Naive thymus-derived CD8-positive, alpha-beta T cell (primary cell): ENCODE measurements at places on chromosomes 16 and 17.

DNA sequence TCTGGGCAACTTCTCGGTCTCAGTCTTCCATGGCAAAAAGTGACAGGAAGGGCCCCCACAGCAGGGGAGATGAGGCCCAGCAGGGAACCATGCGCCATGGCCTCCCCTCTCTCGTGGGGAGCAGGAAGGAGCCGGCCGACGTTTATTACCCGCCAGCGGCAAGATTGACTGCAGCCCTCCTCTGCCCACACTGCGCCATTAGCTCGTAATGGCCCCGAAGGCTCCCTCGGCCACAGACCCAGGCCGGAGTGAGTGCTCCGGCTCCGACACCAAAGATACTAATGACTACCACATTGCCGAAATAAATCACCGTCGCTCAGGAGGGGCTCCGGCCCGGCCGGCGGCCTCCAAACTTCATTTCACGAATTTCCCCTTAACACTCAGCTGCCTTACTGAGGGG, 226.9 kb downstream of the C16orf78 start:
- DNase-seq = no peak

DNA sequence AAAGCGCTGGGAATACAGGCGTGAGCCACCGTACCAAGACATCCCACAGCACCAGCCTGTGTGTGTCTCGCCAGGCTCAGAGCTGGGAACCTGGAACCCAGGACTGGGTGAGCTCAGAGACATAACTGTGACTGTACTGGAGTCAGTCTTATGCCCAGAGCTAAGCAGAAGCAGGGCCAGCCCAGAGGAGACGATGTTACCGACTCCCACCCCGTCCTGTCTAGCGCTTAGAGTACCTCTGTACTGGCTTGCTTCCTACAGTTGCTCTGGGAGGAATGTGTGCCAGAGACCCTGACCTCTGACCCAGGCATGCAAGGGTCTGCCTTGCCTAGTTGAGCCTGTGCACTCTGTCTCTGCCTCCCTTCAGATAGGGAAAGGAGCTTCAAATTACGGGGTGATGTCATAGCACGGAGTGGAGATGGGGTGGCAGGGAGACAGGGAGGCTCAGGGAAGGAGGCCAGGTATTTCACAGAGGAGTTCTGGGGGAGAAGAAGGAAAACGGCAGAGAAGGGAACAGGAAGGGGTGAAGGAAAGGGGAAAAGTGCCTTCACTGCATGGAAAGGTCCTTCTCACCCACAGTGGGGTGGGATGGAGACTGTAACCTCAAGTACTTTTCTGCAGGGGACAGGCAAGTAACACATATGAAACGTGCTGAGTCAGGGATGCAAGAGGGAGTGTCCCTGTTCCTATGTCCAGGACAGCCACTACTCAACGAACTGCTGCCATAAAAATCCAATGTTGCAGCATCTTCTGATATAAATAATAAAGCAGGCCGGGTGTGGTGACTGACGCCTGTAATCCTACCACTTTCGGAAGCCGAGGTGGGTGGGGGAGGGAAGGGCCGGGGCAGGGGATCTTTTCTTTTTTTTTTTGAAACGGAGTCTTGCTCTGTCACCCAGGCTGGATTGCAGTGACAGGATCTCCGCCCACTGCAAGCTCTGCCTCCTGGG, 5.8 kb upstream of the ARMC5 start:
- DNase-seq = no peak

DNA sequence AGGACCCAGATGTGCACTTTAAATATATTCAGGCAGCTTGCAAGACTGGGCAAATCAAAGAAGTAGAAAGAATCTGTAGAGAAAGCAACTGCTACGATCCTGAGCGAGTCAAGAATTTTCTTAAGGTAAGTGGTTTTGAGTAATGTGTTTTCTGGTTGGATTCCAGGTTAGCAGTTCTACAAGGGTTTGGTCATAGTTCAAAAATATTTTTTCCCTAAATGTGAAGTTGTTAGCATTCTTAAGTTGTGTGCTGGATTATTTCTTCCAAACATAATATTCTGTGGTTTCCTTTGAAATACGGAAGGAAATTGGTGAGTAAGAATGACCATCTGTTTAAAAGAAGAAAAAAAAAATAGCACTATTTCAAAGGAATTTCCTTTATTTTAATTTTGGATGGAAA, 38.4 kb downstream of the PTRH2 start:
- no peak for DNase-seq

- DNase-seq = no peak
These were observed 15.7 kb upstream of the GFOD2 start for GRCh38 chr16:67734731-67735201.

DNA sequence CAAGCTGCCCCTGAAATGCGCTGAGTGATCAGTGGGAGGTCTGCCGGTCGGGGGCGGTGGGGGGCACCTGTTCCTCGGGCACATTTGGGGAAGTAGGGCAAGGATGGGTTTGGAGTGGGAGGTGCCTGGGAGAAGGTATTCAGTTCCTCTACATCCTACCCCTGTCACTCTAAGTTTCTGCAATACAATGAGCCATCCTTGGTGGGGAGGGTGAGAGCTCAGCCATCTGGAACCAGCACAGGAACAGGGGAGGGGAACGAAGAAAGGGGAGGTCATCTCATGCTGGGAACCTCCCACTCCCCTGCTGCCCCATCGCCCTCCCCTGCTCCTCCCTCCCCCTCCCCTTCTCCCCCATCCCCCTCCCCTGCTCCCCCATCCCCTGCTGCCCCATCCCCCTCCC, 4.2 kb downstream of the DPH1 start:
- DNase-seq = no peak

DNA sequence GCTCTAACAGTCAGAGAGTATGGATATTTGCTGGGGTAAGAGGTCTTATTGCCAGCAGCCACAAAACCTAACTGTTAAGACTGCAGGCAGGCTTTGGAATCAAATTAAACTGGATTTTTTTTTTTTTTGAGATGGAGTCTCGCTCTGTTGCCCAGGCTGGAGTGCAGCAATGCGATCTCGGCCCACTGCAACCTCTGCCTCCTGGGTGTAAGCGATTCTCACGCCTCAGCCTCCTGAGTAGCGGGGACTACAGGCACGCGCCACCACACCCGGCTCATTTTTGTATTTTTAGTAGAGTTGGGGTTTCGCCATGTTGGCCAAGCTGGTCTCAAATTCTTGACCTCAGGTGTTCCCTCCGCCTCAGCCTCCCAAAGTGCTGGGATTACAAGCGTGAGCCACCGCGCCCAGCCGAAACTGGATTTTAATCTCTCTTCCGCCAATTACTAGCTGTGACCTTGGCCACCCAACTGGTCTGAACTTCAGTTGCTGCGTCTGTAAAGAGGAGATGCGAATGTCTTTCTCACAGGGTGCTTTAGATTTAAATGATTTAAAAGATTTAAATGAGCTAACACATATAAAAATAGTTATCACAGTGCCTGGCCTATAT, 842 bp downstream of the MRPL10 start:
- DNase-seq = no peak

DNA sequence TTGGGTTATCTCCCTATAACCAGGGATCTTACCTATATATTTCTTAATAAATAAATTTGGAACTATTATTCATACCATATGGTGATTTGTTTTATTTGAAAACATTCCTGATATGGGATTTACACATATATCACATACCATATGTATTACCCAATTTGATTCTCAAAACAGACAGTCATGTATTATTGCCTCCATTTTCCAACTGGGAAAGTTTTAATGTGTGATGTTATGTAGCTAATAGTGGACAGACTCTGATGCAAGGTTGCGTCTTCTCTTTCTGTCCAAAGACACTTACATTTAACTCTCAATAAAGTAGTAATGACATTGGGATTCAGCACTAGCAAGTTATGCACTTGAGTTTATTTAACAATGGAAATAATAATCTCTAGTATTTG, 1.1 kb downstream of the KRTAP9-9 start:
- DNase-seq = no peak

DNA sequence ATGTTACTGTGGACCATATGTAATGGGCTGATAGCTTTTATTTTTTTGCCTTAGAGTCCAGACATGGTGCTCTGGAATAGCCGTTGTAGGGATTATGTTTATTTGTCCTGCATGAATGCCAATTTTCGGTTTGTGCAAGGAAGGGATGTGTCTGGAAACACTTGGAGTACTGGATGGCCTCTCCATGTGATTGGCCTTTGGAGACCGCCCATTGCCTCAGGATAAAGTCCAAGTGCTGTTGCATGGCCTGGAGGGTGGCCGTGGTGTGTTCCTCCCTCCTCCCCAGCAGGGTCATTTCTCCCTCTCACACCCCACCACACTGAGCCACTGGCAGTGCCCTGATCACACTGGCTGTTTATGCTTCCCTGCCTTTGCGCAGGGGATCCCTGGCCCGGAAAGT, 93.9 kb downstream of the MSI2 start:
- no peak for DNase-seq

DNA sequence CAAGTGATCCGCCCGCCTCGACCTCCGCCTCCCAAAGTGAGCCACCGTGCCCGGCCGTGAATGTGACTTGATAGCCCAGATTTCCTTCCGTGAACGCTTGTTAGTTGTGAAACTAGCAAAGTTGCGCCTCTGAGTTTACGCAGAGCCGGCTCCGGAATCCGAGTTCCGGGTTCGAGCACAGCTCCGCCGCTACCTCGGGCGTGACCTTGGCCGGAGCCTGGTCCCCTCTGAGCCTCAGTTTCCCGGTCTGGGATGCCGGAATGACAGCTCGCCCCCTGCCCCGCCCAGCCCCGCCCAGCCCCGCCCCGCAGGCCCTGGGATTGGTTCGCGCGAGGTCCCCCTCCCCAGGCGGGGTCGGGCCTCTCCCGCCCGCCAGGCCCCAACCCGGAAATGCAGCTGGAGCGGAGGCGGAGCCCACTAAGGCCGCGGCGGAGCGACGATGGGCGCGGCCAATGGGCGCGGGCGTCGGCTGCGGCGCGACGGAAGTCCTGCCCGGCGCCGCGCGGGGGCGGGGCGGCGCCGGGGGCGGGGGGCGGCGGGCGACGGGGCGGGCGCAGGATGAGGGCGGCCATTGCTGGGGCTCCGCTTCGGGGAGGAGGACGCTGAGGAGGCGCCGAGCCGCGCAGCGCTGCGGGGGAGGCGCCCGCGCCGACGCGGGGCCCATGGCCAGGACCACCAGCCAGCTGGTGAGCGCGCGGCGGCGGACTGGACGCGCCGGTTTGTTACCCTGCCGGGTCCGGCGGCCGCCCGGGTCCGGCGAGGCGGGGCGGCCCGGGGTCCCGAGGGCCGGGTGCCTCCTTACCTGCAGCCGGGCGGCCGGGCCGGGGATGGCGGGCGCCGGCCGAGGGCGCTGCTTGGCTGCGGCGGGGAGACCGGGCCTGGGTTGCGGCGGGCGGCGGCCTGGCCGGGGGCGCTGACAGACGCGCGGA, at the start of gene PDPK1:
Gene PDPK1, plus strand, starts transcription at position 571 of the 929 bp plus-strand sequence. Its CDS starts 92 bp downstream, at position 663.
- peak; percentile 96 for DNase-seq

- DNase-seq = no peak
These were observed 1.3 kb upstream of the MPG start for GRCh38 chr16:76535-77272.

DNA sequence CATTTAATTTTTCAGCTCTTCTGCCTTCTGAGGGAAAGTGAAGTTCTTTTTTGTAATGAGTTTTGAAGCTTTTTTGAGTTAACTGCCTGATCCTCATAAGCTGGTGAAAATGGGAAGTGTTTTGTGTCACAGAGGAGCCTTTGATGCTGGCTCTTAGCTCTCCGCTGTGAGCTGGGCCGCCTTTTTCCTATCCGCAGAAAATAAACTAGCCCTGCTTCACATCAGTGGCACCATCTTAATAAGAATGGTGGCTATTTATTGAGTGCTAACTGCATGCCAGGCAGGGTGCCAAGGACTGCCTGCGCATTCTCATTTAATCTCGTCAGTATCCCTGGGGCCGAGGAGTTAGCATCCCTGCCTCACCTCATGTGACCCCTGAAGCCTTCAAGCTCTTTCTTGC, 309.0 kb downstream of the CPPED1 start:
- no peak for DNase-seq

DNA sequence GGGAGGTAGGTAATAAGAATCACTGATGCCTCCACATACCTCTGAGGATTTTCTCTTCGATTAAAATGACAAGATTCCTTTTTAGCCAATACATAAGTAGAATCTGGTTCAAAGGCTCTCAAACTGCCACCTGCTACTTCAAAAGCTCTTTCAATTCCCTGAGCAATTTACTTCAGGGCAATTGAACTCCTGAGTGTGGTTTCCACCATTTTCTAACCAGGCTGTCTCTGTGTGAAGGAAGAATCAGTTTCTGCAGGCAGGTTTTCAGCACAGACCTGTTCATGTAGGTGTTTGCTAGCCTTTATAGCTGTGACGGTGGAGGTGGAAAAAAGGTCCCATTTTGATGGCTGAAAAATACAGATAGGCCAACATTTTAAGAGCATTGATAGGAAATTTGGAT, 18.2 kb upstream of the HS3ST3B1 start:
- DNase-seq = no peak

DNA sequence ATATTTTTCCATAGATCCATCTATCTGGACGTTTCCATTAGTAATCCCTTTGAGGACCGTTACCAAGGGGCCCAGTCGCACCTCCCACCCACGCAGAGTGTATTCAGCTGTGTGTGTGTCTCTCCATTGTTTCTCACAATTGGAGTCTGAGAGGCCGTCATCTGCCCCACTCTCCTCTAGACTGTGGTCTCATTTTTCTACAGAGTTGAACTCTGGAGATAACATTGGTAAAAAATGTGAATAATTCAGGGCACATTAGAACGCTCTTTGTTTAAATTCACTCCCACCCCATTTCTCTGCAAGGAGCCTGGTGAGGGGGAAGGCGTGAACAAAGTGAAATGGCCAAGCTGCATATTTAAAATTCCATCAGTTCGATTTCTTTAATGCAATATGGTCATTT, 333.1 kb upstream of the MAF start:
- DNase-seq = no peak

DNA sequence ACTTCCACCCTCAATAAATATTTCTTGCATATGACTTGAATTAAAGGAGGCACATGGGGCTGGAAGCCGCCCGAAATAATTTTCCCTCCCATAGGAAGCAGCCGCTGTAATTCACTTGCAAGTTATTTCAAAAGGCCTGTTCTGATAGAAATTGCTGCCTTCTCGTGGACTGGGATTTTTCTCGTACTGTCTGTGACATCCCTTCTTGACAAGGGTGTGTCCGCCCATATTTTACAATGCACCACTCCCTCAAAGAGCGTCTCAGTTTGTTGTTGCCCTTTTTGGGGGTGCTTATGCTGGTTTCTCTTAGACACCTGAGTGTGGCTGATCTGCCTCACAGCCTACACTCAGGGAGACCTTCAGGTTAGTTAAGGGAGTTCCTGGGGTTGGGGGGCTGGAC, 160.0 kb downstream of the MSI2 start:
- DNase-seq = no peak
